Fibroblast of pulmonary artery (primary cell): ENCODE measurements at places on chromosomes 11 and 22.
A peak's percentile ranks its signal among the peaks of the same experiment; 100 is the strongest.

DNA sequence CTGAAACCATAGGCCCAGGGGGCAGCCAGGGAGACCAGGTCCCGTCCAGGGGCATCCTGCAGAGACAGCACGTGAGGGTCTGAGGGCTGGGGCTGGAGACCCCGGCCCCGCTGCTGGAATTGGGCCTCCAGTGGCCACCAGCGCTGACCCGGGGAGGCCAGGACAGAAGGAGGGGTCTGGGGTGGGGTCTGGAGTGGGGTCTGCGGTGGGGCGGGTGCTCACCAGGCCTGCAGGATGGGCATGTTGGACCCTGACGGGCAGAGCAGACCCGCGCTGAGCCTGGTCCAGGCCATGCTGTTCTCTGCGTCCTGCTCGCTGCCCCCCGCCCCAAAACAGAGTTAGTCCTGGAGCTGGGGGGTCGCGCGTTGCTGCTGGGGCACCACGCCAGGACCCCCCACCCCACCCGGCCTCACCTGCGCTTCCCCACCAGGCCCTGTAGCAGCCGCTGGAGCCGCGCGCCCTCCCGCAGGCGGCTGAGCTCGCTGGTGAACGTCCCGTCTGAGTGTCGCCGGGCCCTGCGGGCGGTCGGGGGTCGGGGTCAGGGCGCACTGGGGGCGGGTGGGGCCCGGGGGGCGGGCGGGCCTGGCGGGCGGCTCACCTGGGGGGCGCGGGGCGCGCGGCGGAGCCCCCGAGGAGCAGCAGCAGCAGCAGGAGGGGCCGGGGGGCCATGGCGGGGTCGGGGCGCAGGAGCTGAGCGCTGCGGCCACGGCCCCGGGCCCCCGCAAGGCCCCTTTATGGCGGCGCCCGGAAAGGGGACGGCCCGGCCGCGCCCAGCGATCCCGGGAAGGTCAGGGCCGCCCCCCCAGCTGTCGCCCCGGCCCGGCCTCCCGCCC lies at the start of gene SCT:
Gene SCT (minus strand): TSS at position 707 of the 833 bp plus-strand sequence. CDS start 38 bp downstream, at position 669.
- DNase-seq = no peak

- DNase-seq = no peak
Observed at GRCh38 chr22:40727964-40728615, 48.8 kb downstream of the MCHR1 start.

GRCh38 chr22:30115705-30116104 lies 35.4 kb downstream of the HORMAD2 start:
- DNase-seq = no peak

GRCh38 chr11:9231848-9232177 lies 33.3 kb downstream of the DENND5A start:
- peak; percentile 67 for DNase-seq

DNA sequence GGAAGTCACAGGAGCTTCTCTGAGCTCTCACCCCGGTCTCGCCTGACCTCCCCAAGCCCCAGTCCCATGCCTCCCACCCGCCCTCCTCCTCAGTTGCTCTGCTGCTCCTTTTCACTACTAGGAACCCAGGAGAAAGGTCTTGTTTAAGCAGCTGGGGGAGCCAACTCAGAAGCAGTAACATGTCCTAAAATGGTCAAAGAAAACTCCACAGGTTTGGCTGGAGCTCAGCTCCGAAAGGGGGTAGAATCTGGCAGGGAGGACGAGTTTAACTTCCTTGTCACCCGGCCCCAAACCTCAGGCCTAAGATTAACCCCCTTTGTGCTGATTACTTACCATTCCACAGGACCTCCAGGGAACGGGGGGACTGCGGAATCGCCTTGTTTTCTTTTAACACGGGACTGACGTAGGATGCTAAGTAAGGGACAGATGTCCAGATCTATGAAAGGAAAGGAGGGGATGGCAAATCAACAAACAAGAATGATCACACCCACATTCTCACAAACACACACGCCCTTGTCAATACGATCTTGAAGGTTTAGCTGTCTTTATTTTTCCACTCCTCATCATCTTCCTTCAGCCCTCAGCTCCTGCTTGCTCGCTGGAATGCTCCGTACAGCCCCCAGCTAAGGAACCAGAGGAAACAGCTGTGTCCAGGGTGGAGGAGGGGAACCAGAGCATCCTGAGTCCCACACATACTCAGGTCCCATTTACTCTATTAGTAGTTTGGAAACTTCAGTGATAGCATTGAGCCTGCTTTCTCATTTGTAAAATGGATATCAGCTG lies 13.5 kb downstream of the PCSK7 start:
- peak; percentile 88 for DNase-seq

GRCh38 chr11:95074792-95075563 lies 8.3 kb downstream of the SRSF8 start:
- DNase-seq = peak; percentile 53

GRCh38 chr11:43942662-43943371 lies 380 bp downstream of the C11orf96 start:
- peak; percentile 58 for DNase-seq

DNA sequence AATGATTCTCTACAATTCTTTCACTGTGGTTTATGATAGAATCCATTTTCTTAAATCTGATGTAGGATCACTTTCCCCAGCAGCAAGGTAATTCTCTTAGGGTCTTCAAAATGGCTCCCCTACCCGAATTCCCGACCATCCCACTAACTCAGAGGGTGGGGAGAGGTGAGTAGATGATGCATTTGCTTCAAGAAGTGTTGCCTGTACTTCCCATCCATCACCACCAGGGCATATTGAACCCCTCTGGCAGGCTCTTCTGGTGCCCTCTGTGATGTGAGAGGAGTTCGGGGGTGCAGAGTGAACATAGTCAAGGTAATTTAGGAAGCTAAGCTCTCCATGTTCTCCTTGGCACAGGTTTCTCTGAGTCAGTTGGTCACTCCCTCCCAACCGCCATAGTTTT lies 52.3 kb downstream of the ZNRF3 start:
- no peak for DNase-seq

DNA sequence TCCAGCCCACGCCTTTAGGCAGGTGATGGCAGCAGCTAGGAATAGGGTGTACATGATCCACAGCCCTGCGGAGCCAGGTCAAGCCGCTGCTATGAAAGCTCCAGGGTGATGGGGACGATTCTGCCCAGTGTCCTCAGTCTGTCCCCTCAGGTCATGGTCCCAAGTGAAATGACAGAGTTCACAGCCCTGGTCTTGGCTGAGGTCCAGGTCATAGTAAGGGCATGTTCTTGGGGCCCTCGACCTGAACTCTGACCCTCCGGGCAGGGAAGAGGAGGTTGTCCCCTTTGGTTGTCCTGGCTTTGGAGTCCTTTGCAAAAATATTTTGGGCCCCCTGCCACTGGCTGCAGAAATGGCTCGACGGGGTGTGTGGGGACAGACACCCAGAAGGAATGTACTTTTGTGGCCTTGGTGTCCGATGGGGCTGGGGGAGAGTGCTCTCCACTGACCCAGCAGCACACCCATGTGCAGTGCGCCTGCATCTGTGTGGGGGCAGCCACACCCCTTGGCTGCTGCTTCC lies 7.3 kb downstream of the C22orf31 start:
- no peak for DNase-seq

DNA sequence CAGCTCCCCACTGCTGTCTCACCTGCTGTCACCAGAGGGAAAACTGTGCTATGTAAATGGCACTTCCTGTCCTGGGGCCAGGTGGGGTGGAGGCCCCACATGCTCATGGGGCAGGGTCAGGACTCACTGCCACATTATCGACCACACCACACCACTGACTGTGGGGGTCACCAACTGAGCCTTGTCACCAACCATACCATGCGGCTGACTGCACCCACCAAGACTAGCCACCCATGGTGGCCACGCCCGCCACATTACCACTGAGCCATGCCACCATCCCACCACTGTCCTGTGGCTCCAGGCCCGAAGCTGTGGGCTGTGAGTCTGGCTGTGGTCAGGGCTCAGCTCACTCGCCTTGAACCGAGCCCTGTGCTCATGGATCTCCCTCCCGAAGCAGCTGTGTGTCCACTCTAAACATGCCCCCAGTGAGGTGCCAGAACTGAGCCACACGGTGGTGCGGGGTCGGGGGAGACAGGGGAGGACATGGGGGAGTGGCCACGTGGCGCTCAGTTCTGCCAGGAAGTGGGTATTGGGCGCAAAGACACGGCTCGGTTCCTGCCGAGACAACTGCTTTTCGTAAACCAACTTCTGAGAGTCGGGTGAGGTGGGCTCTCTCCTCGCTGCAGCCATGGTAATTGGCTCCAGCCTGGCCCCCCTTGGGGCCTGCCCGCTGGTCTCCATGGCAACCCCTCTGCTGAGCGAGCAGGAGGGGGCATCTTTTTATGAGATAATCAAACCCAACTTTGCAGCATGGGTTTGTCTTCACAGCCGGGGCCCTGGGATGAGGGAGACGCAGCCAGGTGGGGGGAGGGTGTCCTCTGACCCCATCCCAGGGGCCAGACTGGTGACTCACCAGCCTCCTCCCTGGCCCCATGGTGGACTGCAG lies 23.2 kb downstream of the RTN4R start:
- no peak for DNase-seq

- DNase-seq = peak; percentile 66
Observed at GRCh38 chr11:96054870-96055705, 131.2 kb upstream of the MTMR2 start.

- DNase-seq = no peak
Observed at GRCh38 chr22:25741692-25742626, at the start of gene MYO18B. Gene MYO18B (plus strand): TSS chr22:25742188. CDS start chr22:25761093, 18,905 bp downstream.

- DNase-seq = no peak
Observed at GRCh38 chr11:93542811-93543229, 371 bp downstream of the SMCO4 start.

DNA sequence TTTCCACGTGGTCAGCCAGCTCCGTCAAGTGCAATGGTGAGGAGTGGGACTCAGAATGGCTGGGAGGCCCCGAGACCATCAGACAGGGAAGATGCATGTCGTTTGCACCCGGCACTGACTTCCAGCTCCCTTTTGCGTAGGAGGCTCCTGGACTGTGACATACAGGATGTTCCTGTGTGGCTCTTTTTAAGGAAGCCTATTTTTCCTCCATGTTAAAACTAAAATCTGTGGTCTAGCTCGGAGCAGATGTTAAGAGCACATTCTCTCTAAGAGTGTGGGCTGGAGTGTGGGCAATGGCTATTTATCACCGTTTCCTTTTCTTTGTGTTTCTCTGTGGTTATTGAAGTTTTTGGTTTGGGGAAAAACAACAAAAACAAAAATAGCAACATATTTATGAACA lies 40.9 kb upstream of the AMPD3 start:
- no peak for DNase-seq

- DNase-seq = no peak
Observed at GRCh38 chr11:70834984-70835560, 417.3 kb downstream of the SHANK2 start.

- DNase-seq = no peak
Observed at GRCh38 chr11:103297900-103298299, 188.7 kb downstream of the DYNC2H1 start.

GRCh38 chr11:115324581-115325432 lies 179.4 kb downstream of the CADM1 start:
- DNase-seq = peak; percentile 50

- DNase-seq = peak; percentile 33
Observed at GRCh38 chr11:35893796-35894475, 49.9 kb upstream of the LDLRAD3 start.

DNA sequence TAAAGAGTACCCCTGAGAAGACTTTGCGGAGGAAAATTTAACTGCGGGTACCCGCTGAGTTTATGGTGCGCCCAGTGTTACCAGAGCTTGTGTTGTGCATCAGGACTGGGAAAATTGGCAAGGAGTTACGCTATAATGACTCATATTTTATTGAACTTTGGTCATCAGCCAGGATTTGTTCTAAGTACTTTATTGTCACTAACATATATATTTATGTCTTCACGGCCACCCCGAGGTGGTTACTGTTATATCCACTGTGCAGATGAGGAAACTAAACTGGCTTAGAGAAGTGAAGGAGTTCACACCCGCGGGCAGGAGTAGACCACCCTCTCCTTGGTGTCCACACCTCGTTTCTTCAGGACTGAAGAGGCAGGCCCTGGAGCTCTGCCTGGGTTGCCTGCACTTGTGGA lies 667 bp downstream of the ACCS start:
- peak; percentile 80 for DNase-seq

DNA sequence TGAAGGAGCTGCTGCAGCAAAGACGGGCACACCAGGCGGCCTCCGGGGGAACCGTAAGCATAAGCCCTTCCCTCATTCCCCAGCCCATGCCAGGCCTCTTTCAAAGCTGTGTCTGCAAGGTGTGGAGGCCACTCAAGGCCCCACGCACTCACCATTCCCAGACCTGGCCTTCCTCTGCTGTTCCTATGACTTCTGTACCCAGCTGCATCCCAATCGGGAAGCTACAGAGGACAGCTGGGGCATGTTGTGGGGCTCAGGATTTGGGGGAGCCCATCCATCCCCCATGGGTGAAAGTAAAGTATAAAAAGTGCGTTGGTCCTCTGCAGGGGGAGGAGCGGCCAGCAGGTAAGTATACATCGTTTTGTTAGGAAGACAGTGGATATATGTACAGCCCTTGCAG lies 2.2 kb downstream of the POU2AF3 start:
- DNase-seq = no peak

DNA sequence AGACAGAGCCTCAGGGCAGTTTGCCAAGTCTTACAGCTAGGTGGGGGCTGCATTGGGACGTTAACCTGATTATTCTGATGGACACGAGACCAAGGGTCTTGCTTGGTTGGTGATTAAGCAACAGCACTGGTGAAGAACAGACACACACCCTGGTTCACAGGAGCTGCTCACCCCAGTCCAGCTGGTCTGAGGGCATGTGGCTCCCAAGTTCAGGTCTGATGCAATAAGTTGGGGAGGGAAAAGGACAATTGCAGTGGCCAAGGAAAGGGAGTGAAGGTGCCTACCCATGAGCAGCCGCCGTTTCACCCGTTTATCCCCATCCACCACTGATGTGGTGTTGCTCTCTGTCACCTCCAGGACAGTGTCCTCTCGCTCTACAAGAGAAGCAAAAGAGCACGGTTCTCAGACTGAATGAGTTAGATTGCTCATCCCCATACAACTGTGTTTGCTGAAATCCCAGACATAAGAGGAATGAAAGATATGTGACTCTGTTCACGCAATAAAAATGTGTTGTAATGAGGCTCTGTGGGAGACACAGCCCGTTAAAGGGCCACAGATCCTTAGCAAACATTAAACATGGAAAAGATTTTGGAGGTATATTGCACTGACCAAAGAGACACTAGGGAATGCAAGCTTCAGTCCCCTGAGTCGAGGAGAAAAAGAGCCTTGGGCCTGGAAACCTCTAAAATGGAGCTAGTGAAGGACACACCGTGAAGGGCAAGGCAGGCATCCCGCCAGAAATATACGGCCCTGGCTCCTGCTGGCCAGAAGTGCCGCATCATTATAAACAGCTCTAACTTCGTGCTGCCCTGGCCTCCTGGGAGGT lies 25.6 kb downstream of the SCUBE2 start:
- DNase-seq = no peak

GRCh38 chr11:119729581-119729927 lies 554 bp upstream of the NECTIN1 start:
- DNase-seq = no peak

- DNase-seq = no peak
Observed at GRCh38 chr11:65853246-65853979, 4.6 kb downstream of the CFL1 start.

DNA sequence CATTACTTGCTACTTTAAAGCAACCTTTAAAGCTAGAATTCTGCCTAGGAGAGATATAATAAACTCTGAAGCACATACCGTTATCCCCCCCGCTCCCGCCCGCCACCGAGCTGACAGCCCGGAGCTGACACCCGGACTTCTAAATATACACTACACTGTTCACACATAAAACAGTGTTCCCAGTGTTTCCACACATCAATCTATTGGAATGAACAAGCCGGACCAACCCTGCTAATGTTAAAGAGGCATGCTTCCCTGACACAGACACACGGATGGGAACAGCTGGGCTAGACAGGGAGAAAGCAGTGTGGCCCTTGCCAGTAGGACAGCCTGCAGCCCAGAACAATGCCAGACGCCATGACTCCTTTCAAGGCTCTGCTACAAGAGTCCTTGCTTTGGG lies 108.4 kb upstream of the CSNK2A3 start:
- DNase-seq = no peak
